Activated naive CD4-positive, alpha-beta T cell treated with anti-CD3 and anti-CD28 coated beads, Interleukin-2, amount 10 ng/mL, durations not matched to agents 5 hours and 36 hours (primary cell): ENCODE measurements at places on chromosomes 5 and 9. TPM values are rescaled to one million over a fixed set of nuclear protein-coding genes. Genes with fewer than 3 reads are reported as not detected.

DRD1 gene
- total RNA-seq, result not detected

CMBL gene
- total RNA-seq, result 2.1 TPM

ZFP37 gene
- total RNA-seq, result 0.98 TPM

IL5 gene
- total RNA-seq, result 1.5 TPM

HEMGN gene
- 2.0 TPM for total RNA-seq

GPR150 gene
- 1.6 TPM for total RNA-seq

NTNG2 gene
- total RNA-seq, result 2.2 TPM

TMEM174 gene
- not detected for total RNA-seq

DMRT3 gene
- not detected for total RNA-seq

CXXC5 gene
- 1.9 TPM for total RNA-seq

DCANP1 gene
- not detected for total RNA-seq

UBE2QL1 gene
- total RNA-seq, result 0.13 TPM

SSBP2 gene
- 31.5 TPM for total RNA-seq

EHMT1 gene
- total RNA-seq, result 97.7 TPM
